ENCODE measurements at places on chromosomes 12 and 14.

GRCh38 chr12:72694193-72694592 is 422.0 kb downstream of the TRHDE start:
- no peak for DNase-seq

DNA sequence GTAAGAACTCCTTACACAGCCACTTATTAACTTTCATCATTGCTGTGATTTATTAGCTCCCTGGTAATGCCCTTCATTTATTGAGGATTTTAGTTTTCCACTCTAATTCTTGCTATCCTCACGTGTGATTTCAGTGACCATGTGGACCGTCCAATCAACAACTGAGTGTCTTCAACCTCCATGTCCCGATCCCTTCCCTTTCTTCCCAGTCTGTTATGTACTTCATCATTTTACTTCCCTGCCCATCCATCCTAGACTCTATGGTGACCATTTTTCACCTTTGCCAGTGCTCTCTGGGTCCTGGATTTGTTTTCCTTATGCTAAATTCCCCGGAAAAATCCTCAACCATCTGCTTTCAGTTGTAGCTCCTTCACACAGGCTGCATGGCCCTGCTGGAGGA is 111.0 kb downstream of the MSRB3 start:
- DNase-seq: no peak

- no peak for DNase-seq
These were observed 91.5 kb downstream of the ESR2 start for GRCh38 chr14:64202716-64203115.

DNA sequence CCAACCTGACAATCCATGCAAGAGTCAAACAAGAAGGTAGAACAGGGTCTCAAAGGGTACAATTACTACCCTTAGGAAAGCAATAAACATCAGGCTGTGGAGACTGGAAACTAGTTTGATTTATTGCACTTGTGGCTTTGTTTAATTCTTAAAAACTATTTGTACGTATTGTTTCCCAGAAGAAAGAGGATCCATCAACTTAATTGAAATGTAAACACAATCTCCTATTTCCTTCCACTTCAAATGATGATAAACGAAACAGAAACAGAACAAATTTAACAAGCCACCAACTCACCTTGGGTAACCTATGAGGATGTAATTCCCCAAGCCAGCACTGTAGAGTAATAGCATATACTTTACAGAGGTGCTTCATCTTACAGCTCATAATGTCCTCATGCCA is 8.0 kb downstream of the STXBP6 start:
- DNase-seq: no peak

GRCh38 chr14:104217486-104218360 is 79.3 kb downstream of the KIF26A start:
- DNase-seq: peak; percentile 21

DNA sequence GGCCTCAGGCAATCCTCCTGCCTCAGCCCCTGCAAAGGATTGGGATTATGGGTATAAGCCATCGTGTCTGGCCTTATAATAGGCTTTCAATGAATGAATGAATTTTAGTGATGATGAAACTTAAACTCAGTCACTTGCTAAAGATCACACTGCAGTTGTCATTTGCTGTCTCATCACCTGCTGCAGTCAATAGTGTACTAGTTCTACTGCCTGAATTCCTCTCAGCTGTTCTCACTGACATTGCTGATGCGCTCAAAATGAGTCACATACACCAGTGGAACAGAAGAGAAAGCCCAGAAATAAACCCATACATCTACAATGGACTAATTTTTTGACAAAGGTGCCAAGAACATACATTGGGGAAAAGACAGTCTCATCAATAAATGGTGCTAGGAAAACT is 5.6 kb upstream of the SYNJ2BP start:
- DNase-seq: no peak

DNA sequence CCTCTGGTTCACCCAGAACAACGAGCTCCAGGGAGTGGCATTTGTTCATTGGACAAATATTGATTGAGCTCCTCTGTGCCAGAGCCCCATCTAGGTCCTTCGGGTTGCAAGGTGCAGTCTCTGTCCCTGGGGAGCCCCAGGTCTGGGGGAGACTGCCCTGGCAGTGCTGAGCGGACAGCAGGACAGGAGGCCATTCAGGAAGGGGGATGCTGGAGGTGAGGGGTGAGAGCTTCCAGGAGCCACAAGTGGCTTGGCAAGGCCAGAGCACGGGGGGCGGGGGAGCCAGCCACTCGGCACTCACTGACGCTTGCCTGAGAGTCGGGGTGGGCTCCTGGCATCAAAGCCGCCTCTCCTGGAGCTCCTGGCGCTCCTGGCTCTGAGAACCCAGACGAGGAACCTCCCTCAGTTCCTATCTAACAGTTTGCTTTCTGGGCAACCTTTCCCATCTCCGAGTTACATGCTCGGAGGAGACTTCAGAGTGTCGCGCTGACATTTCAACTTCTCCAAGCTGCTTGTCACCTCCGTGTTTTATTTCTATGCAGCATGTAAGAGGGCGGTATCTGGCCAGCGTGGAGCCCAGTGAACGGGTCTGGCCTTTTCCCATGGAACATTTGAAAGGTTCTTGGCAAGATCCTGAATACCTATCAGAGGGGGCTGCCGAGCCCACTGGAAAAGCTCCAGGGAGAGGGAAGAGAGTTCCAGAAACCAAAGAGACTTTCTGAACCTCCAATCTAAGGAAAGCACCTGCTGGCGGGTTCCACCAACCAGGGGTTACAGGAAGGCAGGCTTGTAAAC is 62.0 kb upstream of the BCL11B start:
- DNase-seq: no peak

- no peak for DNase-seq
These were observed 49.8 kb downstream of the CNTN1 start for GRCh38 chr12:40742041-40742440.

DNA sequence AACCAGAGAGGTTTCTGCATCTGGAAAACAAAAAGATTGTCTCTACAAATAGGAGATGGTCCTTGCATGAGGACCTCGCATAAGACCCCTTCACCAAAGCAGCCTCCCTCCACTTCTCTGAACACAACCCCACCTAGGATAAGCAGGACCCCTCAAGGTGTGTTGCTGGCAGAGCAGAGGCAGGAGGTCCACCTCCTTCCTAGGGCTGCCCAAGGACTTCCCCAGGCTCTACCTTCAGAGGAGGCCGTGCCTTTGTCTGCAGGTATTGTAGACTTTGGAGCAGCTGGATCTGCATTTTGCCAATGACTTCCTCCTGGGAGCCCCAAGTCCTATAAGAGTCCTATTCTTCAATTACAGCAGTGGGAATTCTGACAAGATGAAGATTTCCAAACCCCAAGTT is 67.3 kb upstream of the TSPAN11 start:
- DNase-seq: no peak
